ENCODE measurements at places on chromosomes 4 and X. TPM values are rescaled to one million over a fixed set of nuclear protein-coding genes. Genes with fewer than 3 reads are reported as not detected.

GRCh38 chr4:57059890-57060716, 50.1 kb downstream of the IGFBP7 start:
- no peak for DNase-seq
- no peak overlapping the region for H3K27ac ChIP-seq
- H3K36me3 ChIP-seq, result no peaks in the 10 kb centered on the region
- H3K4me1 ChIP-seq, result no peaks in the 10 kb centered on the region
- no peak overlapping the region for H3K4me3 ChIP-seq

DNA sequence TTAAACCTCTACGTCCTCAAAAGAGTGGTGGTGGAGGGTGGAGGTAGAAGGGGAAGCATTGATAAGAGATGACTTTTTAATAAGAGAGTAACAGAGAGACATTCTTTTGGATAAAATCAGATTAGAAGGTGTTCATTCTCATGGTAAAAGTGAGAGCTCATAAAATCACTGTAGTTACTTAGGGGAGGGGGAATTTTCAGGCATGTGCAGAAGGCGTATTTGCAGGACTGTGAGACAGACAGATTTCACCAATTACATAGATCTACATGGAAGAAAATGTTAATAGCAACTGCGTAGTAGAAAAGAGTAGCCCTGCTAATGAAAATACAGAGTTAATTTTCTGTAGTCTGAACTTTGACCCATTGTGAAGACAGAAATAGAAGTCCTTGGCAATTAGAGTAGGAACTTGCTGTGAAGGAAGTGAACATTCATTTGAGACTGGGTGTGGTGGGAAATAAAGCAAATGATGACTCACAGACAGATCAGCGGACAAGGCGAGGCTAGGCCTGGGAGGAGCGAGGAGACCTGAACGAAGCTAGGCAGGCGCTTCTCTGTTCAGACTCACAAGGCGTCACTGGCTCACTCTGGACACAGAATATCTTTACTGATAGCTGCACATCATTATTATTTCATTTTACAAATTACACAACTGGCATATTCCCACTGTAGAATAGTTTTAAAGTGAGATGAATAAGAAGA, 57.2 kb upstream of the FAM9C start:
- H3K4me1 ChIP-seq, result peaks cover 41% of the 10 kb centered on the region
- H3K27ac ChIP-seq, result no peak overlapping the region
- peak; percentile 70 for DNase-seq

GRCh38 chrX:26613956-26614355, 398.0 kb downstream of the MAGEB5 start:
- H3K4me3 ChIP-seq, result no peak overlapping the region
- H3K4me1 ChIP-seq, result no peaks in the 10 kb centered on the region
- no peak overlapping the region for H3K27ac ChIP-seq

CXCL1 gene
- total RNA-seq, result not detected

- no peaks in the 10 kb centered on the region for H3K27me3 ChIP-seq
- H3K4me3 ChIP-seq, result no peak overlapping the region
- no peaks in the 10 kb centered on the region for H3K4me1 ChIP-seq
- DNase-seq, result no peak
- H3K36me3 ChIP-seq, result no peaks in the 10 kb centered on the region
- H3K27ac ChIP-seq, result no peak overlapping the region
Observed at GRCh38 chr4:79272126-79272525, 53.7 kb downstream of the NAA11 start.

XAGE1A gene
- not detected for total RNA-seq

DNA sequence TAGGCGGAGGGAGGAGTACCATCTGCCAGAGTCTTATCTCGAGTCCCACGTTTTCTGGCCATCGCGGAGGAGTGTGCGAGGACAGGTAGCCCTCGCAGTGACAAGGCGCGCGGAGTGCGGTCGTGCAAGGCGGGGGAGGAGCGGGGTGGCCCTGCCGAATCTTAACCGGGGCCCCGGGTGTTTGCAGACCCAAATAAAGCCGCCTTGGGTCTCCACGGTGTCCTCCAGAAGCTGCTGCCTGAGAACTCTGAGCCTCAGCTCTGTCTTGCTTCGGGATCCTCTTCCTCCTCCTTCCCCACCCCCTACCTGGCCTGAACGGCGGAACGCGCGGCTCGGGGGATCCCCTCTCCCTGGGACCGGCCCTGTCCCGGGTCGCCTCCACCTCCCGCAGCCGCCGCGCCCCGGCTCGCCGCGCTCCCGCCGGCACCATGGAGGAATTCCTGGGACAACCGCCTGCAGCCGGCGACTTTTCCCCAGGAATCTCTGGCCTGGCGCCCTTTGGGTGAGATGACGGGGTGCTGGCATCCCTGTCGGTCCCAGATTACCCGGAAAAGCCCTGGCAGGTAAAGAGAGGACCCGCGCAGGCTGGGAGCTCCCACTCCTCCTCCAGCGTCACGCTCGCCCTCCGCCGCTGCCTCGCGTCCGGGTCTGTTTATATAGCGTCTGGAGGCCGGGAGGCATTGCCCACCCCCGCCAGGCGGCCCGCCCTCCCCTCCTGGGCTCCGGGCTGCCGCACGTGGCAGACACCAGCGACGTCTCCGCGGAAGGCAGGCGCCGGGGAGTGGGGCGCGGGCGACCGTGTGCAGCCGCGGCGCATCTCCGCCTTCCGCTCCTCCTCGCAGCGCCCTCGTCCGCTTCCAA, at the start of gene GALNTL6:
GALNTL6 (plus strand) TSS at position 740 of the 861 bp plus-strand sequence.
- no peak for DNase-seq
- H3K27me3 ChIP-seq, result no peaks in the 10 kb centered on the region
- H3K4me3 ChIP-seq, result no peak within 1 kb of the TSS
- no peaks in the 10 kb centered on the region for H3K4me1 ChIP-seq

DNA sequence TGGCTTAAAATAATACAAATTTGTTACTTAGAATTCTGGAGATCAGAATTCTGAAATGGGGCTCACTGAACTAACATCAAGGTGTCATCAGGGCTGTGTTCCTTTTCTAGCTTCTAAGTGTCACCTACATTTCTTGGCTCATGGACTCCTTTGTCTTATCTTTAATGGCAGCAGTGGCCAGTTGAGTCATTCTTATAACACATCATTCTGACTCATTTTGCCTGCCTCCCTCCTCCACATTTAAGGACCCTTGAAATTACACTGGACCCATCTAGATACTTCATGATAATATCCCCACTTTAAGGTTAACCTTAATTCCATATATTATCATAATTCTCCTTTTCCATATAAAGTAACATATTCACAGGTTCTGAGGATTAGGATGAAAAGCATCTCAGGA, 215.9 kb downstream of the GUCY2F start:
- no peak overlapping the region for H3K4me3 ChIP-seq
- H3K36me3 ChIP-seq, result no peaks in the 10 kb centered on the region
- no peak overlapping the region for H3K27ac ChIP-seq
- H3K4me1 ChIP-seq, result no peaks in the 10 kb centered on the region
- no peak for DNase-seq

- H3K4me3 ChIP-seq, result no peak overlapping the region
- H3K36me3 ChIP-seq, result no peaks in the 10 kb centered on the region
- no peaks in the 10 kb centered on the region for H3K27me3 ChIP-seq
Observed at GRCh38 chr4:101282076-101282844, 65.1 kb downstream of the PPP3CA start.

DNA sequence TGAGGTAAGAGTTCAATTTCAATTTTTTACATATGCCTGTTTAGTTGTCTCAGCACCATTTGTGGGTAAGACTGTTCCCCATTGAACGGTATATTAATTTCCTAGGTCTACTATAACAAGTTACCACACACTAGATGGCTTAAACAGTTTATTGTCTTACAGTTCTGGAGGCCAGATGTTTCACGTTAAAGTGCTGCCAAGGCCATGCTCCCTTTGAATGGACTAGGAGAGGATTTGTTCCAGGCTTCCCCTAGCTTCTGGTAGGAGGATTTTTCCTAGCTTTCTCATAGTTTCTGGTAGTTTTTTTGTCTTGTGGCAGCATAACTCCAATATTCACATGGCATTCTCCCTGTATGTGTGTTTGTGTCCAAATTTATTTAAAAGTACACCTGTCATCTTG, 149.3 kb upstream of the CYSLTR1 start:
- no peaks in the 10 kb centered on the region for H3K4me1 ChIP-seq
- H3K27ac ChIP-seq, result no peak overlapping the region
- no peaks in the 10 kb centered on the region for H3K27me3 ChIP-seq
- H3K36me3 ChIP-seq, result no peaks in the 10 kb centered on the region
- H3K4me3 ChIP-seq, result no peak overlapping the region
- no peak for DNase-seq

DNA sequence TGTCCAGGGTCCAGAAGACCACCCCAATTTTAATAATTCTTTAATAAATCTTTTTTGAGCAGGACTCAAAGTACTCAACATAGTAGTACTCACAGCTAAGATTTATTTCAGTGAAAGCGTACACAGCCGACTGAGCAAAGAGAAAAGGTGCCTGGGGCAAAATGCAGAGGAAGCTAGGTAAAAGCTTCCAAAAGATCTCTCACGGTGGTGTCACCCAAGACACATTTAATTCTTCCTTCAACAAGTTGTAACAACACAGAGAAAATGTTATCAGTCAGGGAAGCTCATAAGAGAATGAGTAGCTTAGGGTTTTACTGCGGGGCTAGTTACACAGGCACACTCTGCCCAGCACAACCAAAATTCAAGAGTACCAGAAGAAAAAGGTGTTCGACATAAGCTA, 201.1 kb downstream of the OPHN1 start:
- H3K27ac ChIP-seq, result no peak overlapping the region
- no peak overlapping the region for H3K4me3 ChIP-seq
- no peak for DNase-seq
- no peaks in the 10 kb centered on the region for H3K36me3 ChIP-seq

- no peak overlapping the region for H3K27ac ChIP-seq
- no peak for DNase-seq
- H3K27me3 ChIP-seq, result no peaks in the 10 kb centered on the region
- no peaks in the 10 kb centered on the region for H3K4me1 ChIP-seq
- no peak overlapping the region for H3K4me3 ChIP-seq
- H3K36me3 ChIP-seq, result no peaks in the 10 kb centered on the region
Observed at GRCh38 chr4:173243917-173244658, 75.5 kb downstream of the GALNT7 start.

SMIM14 gene
- total RNA-seq, result 2.2 TPM

- no peaks in the 10 kb centered on the region for H3K4me1 ChIP-seq
- no peaks in the 10 kb centered on the region for H3K36me3 ChIP-seq
- H3K27me3 ChIP-seq, result no peaks in the 10 kb centered on the region
- no peak overlapping the region for H3K4me3 ChIP-seq
Observed at GRCh38 chr4:93086356-93086755, 742.2 kb upstream of the ATOH1 start.

DNA sequence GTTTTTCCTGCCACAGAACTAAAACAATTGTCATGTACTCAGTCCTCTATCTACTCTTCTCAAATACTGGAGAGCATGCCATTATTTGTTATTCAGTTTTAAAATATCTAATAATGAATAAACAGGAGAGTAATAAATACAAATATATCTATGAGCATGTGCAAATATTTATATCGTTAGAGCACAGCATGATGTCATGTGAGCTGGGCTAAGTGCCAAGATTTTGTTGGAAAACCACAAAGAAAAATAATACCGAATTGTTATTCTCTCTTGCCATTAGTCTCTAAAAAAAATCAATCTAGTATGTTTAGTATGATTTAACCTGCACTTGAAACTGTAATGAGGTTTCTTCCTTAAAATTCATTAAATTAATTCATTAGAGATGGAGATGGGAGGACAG, 97.3 kb downstream of the DDX60 start:
- no peak overlapping the region for H3K4me3 ChIP-seq
- H3K27me3 ChIP-seq, result no peaks in the 10 kb centered on the region

GRCh38 chr4:161656594-161656993, 507.2 kb downstream of the FSTL5 start:
- no peaks in the 10 kb centered on the region for H3K27me3 ChIP-seq
- no peak for DNase-seq
- no peak overlapping the region for H3K27ac ChIP-seq
- no peak overlapping the region for H3K4me3 ChIP-seq

DNA sequence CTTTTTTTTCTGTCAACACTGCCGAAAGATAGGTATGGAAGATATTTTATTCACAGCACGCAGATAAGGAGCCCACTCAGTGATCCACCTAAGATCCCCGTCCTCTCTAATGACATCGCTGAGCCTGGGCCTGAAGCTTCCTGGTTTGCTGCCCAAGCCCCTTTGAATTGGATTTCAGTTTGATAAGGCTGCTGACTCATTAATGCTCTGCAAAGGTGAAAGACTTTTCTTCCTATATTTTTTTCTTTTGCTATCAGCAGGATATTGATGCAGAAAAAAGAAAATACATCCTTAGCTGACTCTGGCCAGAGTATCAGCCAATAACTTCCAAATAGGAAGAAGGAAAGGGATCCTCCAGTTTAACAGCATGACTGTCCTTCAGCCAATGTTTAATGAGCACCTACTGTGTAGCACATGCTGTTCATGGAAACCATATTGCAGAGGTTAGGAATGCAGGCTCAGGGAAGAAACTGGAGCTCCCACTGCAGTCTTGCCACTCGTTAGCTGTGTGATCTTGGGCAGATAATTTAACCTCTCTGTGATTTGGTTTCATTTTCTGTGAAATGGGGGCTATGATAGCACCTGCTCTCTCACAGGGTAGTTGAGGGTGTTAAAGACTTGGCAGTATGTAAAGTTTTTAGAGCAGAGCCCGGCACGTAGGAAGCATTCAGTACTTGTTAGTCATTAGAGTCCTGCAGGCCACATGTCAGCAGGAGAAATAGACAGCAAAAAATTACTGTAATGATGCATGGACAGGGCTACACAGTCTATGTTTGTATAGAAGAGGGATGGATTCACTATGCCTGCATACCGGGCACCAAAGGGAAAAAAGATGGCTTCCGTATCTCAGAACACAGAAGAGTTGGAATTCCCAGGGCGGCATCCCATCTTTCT, 39.3 kb downstream of the EVC start:
- no peak overlapping the region for H3K27ac ChIP-seq
- no peaks in the 10 kb centered on the region for H3K27me3 ChIP-seq
- H3K4me3 ChIP-seq, result no peak overlapping the region
- no peaks in the 10 kb centered on the region for H3K4me1 ChIP-seq
- H3K36me3 ChIP-seq, result no peaks in the 10 kb centered on the region

GRCh38 chr4:53695540-53696463, 104.5 kb upstream of the LNX1 start:
- DNase-seq, result no peak
- no peak overlapping the region for H3K27ac ChIP-seq
- H3K36me3 ChIP-seq, result no peaks in the 10 kb centered on the region
- no peak overlapping the region for H3K4me3 ChIP-seq

H2BW2 gene
- total RNA-seq, result not detected

SLITRK2 gene
- not detected for total RNA-seq

- no peak for DNase-seq
- no peaks in the 10 kb centered on the region for H3K4me1 ChIP-seq
- no peak overlapping the region for H3K4me3 ChIP-seq
- H3K36me3 ChIP-seq, result no peaks in the 10 kb centered on the region
Observed at GRCh38 chrX:1071351-1071750, 141.1 kb downstream of the CRLF2 start.

All from CD8-positive, alpha-beta memory T cell (primary cell).